Activated CD4-positive, alpha-beta T cell treated with anti-CD3 and anti-CD28 coated beads, Interleukin-2, Interleukin-6, amounts not matched to agents 100 ng/mL and 50 ng/mL, durations not matched to agents 16 hours and 8 hours (primary cell): ENCODE measurements at places on chromosomes 1 and 21.

- no peak for DNase-seq
Observed at GRCh38 chr21:38774152-38774551, 31.6 kb upstream of the ETS2 start.

- no peak for DNase-seq
Observed at GRCh38 chr21:42887326-42887725, 5.8 kb upstream of the NDUFV3 start.

DNA sequence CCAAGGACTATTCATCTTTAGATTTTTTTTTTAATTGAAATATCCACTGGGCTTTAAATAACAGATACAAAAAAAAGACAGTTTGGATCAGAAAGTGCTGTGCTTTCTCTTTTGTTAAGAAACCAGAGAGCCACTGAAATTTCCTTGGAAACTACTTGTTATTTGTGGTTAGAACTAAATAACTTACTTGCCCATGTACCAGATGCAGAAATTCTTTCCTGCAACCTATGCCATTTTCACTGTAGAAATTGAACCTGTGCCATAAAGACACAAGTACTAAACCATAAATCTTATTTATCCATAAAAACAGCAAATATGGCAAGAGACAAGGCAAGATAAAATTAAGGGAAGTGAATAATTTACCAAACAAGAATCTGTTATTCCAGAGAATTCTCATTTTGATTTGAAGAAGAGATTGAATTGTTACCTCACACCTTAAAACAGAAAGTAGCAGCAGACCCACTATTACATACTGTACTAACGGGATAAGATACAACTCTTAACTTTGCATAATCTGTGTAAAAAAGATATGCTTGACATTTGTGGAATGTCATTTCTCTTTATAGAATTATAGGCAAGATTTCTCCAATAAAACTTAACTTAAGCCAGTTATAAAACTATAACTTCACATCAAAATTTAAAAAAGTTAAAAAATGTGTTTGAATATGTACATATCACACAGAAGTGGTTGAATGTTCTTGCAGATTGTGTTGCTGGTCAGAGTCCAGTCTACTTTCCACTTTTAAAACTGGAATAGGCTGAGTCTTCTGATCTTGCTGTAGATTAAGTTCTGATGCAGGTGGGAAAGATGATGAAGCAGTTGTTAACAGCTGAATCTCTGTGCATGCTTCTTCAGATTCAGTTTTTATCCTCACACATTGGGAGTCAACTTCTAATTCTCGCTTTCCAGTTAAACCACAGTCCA lies 6.3 kb upstream of the PHTF1 start:
- no peak for DNase-seq

- no peak for DNase-seq
Observed at GRCh38 chr1:213568929-213569815, 418.6 kb upstream of the PROX1 start.

DNA sequence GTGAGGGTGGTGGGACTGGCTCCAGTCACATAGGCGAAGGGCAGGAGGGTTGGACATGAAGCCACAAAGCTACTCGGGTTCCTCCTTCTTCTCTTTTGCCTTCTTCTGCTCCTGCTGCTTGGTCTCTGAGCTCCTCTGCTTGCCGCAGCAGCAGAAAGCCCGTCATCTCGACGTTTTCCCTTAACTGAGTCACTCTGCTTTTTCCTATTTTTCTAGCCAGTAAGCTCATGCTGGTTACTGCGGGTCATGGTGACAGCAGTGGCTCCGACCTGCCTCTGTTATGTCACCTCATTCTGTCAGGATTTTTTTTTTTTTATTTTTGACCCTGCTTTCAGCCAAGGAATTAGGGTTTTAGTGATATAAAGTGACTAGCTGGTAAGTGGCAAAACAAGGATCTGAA lies 2.6 kb upstream of the FMOD start:
- DNase-seq, result no peak

DNA sequence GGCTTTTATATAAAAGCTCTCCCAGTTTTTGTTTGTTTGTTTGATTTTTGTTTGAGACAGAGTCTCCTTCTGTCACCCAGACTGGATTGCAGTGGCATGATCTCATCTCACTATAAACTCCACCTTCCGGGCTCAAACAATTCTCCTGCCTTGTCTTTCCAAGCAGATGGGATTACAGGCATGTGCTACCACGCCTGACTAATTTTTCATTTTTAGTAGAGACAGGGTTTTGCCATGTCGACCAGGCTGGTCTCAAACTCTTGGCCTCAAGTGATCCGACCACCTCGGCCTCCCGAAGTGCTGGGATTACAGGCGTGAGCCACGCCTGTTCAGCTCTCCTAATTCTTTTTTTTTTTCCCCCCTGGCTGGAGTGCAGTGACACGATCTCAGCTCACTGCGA lies 4.4 kb downstream of the PCAT6 start:
- DNase-seq, result no peak

DNA sequence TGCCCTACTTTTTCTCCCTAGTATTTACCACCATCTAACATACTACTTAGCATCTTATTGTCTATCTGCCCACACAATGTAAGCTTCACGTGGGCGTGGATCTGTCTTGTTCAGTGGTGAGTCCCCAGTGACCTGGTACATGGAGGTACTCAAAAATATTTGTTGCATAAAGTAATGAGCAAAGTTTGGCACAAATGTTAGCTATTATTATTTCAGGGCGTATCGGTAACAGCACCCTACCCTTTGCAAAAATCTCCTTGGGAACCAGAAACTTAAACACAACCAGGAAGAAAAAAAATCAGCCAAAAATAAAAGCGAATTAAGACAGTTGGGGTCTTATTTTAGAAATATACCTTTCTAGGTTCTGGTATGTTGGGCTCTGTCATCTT lies 454 bp upstream of the NENF start:
- DNase-seq, result no peak

GRCh38 chr1:226887006-226887405 lies 16.6 kb downstream of the PSEN2 start:
- DNase-seq, result no peak
